ENCODE measurements at places on chromosomes 4 and X.

GRCh38 chr4:82905205-82905604, 4.7 kb downstream of the THAP9 start:
- DNase-seq, result peak; percentile 53

- no peak for DNase-seq
Observed at GRCh38 chr4:3773552-3774001, 7.4 kb downstream of the ADRA2C start.

DNA sequence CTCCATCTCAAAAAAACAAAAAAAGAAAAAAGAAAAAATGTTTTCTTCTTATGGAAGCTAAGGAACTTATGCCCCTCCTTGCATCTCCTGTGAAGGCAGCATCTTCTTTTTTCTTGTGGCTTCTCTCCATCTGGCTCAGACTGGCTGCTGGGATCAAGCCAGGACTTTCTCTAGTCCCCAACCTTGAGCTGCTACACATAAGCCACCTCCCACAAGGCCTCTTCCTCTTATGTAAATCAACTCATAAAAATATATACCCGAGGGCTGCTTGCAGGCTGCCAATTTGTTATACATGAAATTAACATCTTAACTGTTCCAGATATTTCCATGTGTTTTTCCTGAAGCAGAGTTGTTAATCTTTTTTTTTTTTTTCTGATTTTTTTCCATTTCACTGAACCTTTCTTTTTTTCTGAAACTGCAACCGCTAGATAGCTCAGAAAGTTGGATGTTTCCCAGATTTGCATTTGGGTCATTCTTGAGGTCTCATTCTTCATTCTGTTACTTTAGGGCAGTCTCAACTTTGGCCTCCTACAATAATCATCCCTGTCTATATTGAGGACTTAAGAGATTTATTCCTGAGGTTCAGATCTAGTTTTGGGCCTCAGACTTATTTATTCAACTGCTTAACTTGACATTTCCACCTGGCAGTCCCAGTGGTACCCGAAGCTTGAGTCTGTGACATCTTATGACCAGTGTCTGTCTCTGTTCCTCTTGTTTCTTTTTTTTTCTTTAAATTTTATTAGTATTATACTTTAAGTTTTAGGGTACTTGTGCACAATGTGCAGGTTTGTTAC, 10.3 kb downstream of the SNX25 start:
- DNase-seq, result peak; percentile 40

GRCh38 chr4:167885872-167886271, 206.5 kb upstream of the ANXA10 start:
- no peak for DNase-seq

DNA sequence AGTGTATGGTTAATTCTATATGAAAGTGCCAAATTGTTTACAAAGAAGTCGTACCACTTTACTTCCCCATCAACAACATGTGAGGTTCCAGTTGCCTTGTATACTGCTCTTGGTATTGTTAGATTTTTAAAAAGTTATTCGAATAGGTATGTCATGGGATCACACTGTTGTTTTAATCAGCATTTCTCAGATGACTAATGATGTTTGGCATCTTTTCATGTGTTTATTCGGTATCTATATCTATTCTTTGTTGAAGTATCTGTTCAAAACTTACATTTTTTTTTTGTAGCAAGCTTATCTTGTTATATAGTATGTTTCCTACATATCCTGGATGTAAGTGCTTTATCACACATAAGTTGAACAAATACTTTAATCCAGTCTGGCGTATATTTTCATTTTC, 99.4 kb upstream of the MAB21L2 start:
- DNase-seq, result no peak

GRCh38 chr4:4689694-4690440, 148.0 kb upstream of the STX18 start:
- DNase-seq, result no peak

GRCh38 chr4:85078016-85078415, 111.5 kb upstream of the WDFY3 start:
- no peak for DNase-seq

GRCh38 chr4:61254406-61254805, 54.3 kb downstream of the ADGRL3 start:
- no peak for DNase-seq

GRCh38 chrX:131752493-131753198, 208.8 kb downstream of the OR13H1 start:
- DNase-seq, result no peak

DNA sequence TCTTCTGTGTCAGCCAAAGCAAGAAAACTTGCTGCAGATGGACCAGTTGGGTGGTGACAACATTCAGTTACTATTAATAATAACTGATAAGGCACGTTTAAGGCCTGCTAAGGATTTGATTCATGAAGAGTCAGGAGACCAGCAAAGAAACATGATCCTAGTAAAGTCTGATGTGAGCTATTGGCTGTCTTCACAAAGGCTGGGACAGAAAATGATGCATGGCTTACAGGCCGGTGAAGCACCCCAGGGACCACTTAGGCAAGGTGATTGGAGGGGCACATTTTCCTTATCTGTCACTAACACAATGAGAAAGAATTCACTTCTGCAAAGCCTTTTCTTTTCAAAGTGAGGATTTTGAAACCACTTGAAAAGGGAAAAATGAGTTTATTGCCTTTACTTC, 65.4 kb upstream of the TRPC3 start:
- DNase-seq, result no peak

- no peak for DNase-seq
Observed at GRCh38 chr4:132955146-132955545, 193.9 kb upstream of the PCDH10 start.

DNA sequence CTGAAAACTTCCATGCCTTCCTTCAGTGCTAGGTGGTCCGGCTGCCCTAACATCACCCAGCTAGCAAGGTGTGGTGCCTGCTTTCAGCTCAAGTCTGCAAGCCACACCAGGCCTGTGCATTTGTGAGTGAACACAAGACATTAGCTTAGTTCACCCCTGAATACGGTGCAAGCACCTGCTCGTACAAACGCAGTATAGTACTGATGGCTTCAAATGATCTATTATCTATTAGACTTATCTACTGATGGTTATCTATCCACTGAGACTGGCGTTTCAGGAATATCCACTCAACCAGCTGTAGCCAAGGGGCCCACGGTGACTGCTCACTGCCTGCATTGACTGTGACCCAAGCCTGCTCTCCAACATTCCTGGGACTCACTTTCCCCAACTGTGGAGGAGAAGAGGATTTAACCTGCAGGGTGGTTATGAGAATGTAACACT, 155.9 kb downstream of the SHOX start:
- DNase-seq, result no peak

GRCh38 chr4:75916091-75916661, 13.9 kb upstream of the PPEF2 start:
- peak; percentile 97 for DNase-seq

DNA sequence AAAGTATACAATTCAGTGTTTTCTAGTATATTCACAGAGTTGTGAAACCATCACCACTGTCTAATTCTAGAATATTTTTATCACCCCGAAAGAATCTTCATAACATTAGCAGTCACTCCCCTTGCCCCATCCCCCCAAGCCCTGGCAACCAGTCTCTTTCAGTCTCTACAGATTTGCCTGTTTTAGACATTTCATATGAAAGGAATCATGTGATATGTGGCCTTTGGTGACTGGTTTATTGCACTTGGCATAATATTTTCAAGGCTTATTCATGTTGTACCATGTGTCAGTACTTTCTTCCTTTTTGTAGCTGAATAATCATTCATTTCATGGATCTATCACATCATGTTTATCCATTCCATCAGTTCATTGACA, 371.7 kb downstream of the AFF2 start:
- DNase-seq, result no peak

DNA sequence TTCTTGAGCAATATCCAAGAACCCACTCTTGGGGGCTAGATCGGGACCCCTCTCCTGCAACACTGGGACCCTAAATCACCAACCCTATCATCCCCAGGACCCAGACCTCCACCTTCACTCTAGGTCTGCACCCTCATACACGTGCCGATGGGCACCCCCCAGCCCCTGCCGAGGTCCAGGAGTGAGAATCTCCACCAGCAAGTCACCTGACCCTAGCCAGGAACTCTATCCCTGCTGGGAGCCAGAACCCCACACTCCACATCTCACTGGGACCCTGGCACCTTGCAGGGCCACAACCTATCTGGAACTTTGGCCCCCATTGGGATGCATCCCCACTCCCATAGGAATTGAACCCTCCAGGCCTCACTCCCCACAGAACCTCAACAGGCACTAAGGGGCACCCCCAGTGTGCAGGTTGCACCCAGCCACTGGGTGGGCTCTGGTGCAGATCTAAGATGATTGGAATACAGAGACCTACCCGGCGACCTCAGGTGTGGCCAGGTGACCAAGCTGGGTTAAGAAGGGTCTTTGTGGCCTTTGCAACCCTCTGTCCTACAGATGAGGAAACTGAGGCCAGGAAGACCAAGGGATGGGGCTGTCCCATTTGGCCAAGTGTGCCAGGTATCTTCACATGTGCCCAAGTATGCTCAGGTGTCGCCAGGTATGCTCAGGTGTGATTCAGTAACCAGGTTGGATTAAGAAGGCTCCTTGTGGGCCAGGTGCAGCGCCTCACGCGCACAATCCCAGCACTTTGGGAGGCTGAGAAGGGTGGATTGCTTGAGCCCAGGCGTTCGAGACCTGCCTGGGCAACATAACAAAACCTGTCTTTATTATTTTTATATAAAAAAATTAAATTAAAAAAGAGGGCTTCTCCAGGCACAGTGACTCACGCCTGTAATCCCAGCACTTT, 3.1 kb upstream of the DHRSX start:
- DNase-seq, result no peak

- no peak for DNase-seq
Observed at GRCh38 chr4:2059726-2060602, 837 bp downstream of the NAT8L start.

DNA sequence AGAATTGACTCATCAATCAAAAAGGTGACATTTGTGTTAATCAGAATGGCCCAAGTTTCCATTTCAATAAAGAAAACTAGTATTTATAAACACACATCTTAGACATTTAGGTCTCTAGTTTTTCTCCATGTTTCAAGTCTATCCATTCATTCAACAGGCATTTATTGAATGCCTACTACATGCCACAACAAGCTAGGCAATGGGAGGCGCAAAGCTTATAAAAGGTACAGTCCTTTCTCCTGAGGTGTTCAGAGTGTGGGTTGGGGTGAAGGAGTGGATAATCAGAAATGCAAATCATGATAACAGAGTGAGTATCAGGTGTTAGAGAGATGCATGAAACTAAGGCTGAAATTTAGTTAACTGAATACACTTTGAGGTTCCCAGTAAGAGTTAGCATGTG, 78.0 kb downstream of the HCCS start:
- DNase-seq, result no peak

Measured in renal cortical epithelial cell (primary cell).